Glutamatergic neuron (in vitro differentiated cells): ENCODE measurements at places on chromosomes 6 and 20. TPM values are rescaled to one million over a fixed set of nuclear protein-coding genes. Genes with fewer than 3 reads are reported as not detected.

The MAS1 gene
- total RNA-seq = not detected

The ULBP1 gene
- total RNA-seq = 9.3 TPM

The MEI4 gene
- 0.86 TPM for total RNA-seq

The BHLHE23 gene
- total RNA-seq = 23.9 TPM

The VNN1 gene
- total RNA-seq = not detected

The SFTA2 gene
- not detected for total RNA-seq

The DDO gene
- not detected for total RNA-seq

The FUT9 gene
- total RNA-seq = 0.54 TPM

The GABRR1 gene
- not detected for total RNA-seq

The FAM209B gene
- total RNA-seq = not detected

The SDC4 gene
- 0.61 TPM for total RNA-seq

The CD93 gene
- total RNA-seq = not detected

The ADAM33 gene
- total RNA-seq = 0.27 TPM

The BCL2L1 gene
- 136 TPM for total RNA-seq

The DDX43 gene
- total RNA-seq = not detected

The AP5S1 gene
- 8.1 TPM for total RNA-seq

The RAB22A gene
- total RNA-seq = 9.5 TPM

The MSH5 gene
- 25.7 TPM for total RNA-seq

The TSPO2 gene
- total RNA-seq = not detected

The OLIG3 gene
- total RNA-seq = 75.1 TPM

The ZC3H12D gene
- total RNA-seq = 48.7 TPM

The MAVS gene
- 25.8 TPM for total RNA-seq

The OR2H2 gene
- total RNA-seq = not detected

The CYP21A2 gene
- 0.64 TPM for total RNA-seq

The CCN5 gene
- not detected for total RNA-seq

The EFHC1 gene
- total RNA-seq = 25.6 TPM

The MPIG6B gene
- not detected for total RNA-seq

The PNPLA1 gene
- not detected for total RNA-seq

The CPNE5 gene
- 2.9 TPM for total RNA-seq

The GDAP1L1 gene
- total RNA-seq = 111 TPM

The B3GALT4 gene
- total RNA-seq = 8.6 TPM

The CTAGE9 gene
- not detected for total RNA-seq

The BNIP5 gene
- not detected for total RNA-seq

The KHDRBS2 gene
- 19.7 TPM for total RNA-seq

The MUC21 gene
- not detected for total RNA-seq

The ZC2HC1B gene
- total RNA-seq = not detected

The PARD6B gene
- 4.0 TPM for total RNA-seq

The COX7A2 gene
- total RNA-seq = 527 TPM

The NMBR gene
- total RNA-seq = not detected

The PLA2G7 gene
- 0.44 TPM for total RNA-seq

The PNRC1 gene
- total RNA-seq = 91.4 TPM

The EYS gene
- total RNA-seq = 13.2 TPM

The ASIP gene
- not detected for total RNA-seq

The RNF182 gene
- 1.8 TPM for total RNA-seq

The ALDH5A1 gene
- 1.2 TPM for total RNA-seq

The ANGPT4 gene
- total RNA-seq = 0.22 TPM

The SPATA25 gene
- total RNA-seq = 1.2 TPM

The CENPW gene
- total RNA-seq = 13.0 TPM
